ENCODE measurements at places on chromosomes 5 and 9.

DNA sequence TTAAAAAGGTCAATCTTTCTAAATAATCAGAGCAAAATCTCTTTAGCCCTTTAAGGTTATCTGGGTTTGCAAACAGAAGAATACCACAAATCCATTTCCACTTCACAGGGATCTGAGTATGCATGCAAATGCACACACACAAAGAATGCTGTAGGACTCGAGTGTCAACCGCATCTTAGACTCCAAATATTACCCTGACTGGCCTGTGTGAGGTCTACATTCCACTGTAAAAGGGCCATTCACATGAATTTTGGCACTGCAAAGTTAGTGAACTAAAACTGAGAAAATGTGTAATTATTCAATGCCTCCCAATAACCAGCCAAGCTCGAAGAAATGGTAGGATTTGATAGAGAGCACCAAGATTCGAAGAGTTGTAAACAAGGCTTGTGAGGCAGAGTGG is 199.9 kb downstream of the AGTPBP1 start:
- DNase-seq, result no peak

DNA sequence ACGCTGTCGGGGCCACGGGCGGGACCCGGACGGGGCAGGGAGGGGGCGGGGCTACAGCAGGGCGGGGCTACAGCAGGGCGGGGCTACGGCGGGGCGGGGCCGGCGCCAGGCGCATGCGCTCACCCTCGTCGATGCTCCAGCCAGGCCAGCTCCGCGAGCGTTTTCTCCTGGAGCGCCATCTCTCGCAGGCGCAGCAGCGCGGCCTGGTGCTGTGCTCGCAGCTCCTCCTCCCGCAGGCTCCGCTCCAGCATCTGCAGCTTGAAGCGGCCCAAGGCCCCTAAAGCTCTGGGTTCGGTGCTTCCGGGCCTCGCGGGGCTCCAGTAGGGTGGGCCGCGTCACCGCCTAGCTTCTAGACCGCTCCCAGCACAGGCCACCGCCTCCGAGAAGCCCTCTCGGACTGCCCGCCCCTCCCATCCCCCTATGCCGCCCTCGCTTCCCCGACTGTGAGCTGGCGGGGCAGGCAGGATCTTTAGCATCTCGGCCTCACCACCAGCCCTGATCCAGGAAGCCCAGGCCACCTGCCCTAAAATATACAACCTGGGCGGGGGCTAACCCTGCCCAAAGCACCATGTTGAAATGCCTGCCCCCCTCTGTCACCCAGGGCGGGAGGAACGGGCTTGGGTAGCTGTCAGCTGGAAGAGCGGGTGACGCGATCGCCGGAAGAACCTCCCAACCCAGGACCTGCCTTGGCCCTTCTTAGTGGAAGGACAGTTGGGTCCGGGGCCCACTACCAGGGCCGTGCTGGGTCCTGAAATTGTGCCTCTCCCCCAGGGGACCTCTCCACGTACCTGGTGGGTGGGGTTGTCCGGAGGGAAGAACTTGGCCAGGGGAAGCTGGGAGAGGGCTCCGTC is 21.9 kb upstream of the QSOX2 start:
- DNase-seq, result peak; percentile 10

- peak; percentile 87 for DNase-seq
These were observed 157.1 kb downstream of the ZNF462 start for GRCh38 chr9:107020040-107020530.

DNA sequence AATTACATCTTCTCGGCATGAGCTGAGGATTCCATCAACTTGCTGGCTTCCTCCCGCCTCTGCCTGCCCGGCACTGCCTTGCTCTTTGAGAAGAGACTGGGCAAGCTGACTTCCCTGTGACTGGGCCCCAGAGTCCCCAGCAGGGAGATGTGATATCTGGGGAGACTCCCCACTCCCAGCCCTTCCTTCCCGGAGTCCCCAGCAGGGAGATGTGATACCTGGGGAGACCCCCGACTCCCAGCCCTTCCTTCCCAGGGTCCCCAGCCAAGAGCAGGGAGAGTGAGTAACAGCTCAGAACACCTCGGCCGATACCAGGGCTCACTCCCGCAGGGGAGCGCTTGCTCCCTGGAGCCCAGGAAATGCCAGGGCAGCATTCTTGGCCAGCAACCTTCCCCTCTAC is 90.1 kb upstream of the NEURL1B start:
- DNase-seq, result no peak

DNA sequence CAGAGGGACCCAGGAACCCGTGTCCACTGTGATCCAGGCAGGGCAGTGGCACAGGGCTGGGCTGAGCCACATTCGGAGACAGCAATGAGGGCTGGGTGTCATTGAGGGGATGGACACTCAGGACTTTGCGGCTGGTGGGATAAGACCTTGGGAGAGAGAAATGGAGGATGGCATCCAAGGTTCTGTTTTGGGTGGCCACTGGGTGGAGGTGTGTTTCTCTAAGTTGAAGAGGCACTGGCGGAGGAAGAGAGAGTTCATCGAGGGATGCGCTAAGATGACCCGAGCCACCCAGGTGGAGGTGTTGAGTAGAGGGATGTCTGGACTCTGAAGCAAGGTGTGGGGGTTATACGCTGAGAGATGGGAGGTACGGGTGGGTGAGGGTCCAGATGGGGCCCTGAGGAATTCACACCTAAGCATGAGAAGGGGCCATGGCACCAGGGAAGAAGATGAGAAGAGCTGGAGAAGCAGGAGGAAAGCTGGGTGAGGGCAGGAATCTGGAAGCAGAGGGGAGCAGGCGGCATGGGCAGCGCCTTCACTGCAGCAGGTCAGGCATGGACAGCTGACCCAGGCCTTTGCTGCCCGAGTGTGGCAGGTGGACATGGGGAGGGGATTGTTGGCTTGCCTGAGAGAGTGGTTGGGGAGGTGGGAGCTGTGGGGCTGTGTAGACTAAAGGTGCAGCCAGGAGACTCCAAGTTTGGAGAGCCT is 2.5 kb upstream of the SLC25A48 start:
- no peak for DNase-seq

- DNase-seq, result no peak
These were observed 70.7 kb upstream of the RNF38 start for GRCh38 chr9:36470643-36471290.

DNA sequence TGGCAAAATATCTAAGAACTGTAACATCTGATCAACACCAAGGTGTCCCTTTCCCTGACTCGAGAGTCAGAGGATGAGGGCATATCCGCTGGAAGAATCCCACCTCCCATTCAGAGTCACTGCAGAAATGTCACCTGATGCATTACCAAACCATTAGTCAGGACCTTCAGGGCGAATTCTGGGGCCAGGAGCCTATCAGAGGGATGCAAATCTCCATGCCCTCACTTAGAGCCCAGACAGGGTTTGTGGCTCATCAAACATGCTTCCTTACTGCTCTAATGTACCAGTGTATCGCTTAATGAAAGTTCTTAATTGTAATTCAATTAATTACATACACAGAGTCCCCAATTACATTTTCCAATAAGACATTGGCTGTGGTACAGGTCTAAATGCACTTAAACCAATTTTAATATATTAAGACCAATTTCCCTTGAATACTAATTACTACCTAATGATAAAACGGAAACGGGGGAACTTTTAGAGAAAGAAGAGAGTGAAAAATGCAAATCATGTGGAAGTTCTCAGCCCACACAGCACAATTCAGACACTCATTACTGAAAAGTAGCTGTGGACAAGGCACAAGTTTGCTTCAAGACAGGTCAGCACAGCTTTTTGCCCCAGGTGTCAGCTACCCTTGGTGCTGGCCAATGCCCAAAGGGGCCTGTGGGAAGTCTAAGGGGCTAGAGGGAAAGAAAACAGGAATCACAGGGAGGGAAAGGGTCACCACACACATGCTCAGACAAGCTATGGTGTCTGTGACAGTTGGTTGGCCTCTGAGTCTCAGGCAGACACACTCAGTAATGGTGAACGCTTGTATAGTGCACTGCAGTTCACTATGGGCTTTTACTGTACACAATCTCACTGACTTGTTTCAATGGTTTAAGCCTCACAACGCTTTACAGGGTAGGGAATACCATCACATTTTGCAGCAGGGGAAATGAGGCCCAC is 211.6 kb downstream of the MAPKAP1 start:
- no peak for DNase-seq

DNA sequence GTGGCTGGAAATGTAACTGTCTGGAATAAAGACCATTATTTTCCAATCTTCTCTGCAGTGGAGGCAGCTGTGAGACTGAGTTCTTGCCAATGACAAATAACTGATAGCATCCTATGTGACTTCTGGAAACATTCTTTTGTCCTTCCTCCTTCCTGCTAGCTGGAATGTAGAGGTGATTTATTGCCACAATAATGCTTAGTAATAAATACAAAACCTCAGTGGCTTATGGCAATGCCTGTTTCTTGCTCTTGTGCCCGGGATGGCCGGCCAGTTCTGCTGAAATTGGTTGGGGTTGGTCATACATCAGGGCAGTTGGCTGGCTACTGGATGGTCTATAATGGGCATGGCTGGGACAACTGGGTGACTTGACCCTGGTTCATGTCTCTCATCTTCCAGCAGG is 12.2 kb upstream of the TEX48 start:
- no peak for DNase-seq
